ENCODE measurements at places on chromosomes 6 and 20. TPM values are rescaled to one million over a fixed set of nuclear protein-coding genes. Genes with fewer than 3 reads are reported as not detected.

HLA-DRA gene
- total RNA-seq: 371 TPM

PROKR2 gene
- not detected for total RNA-seq

SPTLC3 gene
- 18.5 TPM for total RNA-seq

GNRH2 gene
- not detected for total RNA-seq

TPBG gene
- 12.4 TPM for total RNA-seq

TGM2 gene
- 110 TPM for total RNA-seq

PRRT1 gene
- total RNA-seq: not detected

Data from Peyer's patch (tissue), 4 donors.